ENCODE measurements at places on chromosomes 12 and 14. TPM values are rescaled to one million over a fixed set of nuclear protein-coding genes. Genes with fewer than 3 reads are reported as not detected.

ERP27 gene
- 0.32 TPM for total RNA-seq

EDDM3A gene
- not detected for total RNA-seq

BMP4 gene
- 52.6 TPM for total RNA-seq

NGB gene
- total RNA-seq = not detected

FOXN4 gene
- total RNA-seq = not detected

ACRBP gene
- total RNA-seq = 0.46 TPM
